ENCODE measurements at places on chromosomes 12 and 14.

DNA sequence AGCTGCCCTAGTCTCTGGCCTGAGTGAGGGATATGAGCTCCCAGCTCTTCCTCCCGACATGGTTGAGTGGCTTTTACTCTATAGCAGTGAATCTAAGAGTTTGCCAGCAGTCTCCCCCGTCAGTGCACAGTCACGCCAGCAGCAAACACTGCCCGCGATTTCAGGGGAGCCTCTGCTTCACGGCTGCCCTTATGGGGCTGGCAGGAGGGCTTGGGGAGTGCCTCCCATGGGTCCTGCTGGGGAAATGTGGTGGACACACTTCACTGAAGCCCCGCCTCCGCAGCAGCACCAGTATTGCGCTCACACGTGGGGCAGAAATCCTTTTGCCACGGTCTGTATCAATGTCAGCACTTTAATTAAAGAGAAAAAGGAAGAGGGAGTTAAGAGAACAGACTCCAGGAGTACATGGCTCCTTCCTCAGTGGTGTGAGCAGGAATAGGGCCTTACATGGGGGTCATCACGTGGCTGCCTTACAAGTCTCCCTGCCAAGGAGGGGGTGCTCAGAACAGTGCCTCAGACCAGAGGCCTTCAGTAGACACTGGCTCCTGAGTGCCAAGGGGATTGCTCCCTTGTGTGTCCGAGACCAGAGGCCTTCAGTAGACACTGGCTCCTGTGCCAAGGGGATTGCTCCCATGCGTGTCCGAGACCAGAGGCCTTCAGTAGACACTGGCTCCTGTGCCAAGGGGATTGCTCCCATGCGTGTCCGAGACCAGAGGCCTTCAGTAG lies 55.7 kb downstream of the SFSWAP start:
- no peak for DNase-seq

DNA sequence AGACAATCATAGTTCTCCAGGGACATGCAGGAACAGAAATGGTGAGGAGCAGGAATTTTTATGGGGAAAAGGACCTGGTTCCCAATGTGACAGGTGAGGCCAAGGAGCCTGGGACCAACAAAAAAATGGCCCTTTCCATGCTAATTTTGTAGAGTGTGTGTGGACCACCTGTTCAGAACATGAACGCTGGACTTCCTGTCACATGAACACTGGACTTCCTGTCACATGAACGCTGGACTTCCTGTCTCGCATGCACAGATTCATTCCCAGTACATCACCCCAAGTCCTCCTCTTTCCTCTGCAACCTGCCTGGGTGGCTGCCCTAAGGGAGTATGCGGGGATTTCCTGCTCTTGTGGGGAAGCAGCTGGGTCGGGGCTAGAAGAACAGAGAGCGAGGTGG lies 10.1 kb downstream of the FGF6 start:
- DNase-seq: no peak

DNA sequence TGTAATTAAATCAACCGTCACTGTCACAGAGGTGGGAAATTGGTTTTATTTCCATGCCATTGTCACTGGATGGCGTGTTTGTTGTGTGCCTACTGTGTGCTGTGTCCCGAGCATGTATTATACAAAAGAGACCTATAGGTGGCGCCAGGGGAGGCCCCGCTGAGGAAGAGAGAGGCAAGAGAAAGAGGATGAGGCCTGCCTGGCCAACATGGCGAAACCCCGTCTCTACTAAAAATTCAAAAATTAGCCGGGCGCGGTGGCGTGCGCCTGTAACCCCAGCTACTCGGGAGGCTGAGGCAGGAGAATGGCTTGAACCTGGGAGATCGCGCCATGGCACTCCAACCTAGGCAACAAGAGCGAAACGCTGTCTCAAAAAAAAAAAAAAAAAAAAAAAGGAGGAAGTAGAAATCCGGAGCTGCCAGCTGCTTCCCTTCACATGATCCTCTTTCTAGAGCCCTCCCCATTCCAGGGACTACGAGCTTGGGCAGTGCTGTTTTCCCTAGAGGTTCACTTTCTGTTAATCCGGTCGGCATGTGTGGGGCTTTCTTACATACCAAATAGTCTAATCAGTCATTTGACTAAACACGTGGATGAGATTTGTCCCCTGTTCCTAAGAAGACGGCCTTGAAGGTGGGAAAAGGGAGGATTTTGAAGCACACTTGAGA lies 6.4 kb upstream of the CCDC175 start:
- DNase-seq: no peak

GRCh38 chr12:93650626-93651025 lies 26.5 kb upstream of the CRADD start:
- DNase-seq: no peak

GRCh38 chr14:75113932-75114539 lies 12.8 kb downstream of the NEK9 start:
- no peak for DNase-seq

DNA sequence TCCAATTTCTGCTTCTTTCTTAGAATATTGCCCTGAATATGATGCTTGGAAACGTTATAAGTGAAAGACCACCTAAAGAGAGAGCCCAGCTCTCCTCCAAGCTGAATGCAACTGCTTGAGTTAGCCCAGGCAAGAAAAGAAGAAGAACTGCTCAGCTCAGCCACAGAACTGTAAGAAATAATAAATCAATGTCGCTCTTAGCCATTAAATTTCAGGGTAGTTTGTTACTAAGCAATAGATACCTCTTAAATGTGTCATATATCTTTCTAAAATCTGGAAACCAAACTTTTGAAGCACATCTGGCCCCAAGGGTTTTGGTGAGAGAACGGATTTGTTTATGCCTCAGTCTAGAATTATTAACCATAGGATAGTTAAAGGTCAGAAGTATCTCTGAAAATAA lies 50.4 kb downstream of the SLC6A15 start:
- DNase-seq: no peak

- DNase-seq: no peak
Measured at GRCh38 chr14:24705840-24706239, 71.8 kb upstream of the GZMB start.

GRCh38 chr12:12744546-12745305 lies 27.6 kb downstream of the CDKN1B start:
- DNase-seq: no peak

All from epithelial cell of prostate (primary cell).